NCI-H1105 (cell line): ENCODE measurements at places on chromosomes 11 and 22.

GRCh38 chr11:109039611-109040010 is 374.7 kb downstream of the DDX10 start:
- no peak for DNase-seq

GRCh38 chr11:62463121-62463542 is 44.3 kb downstream of the SCGB1A1 start:
- DNase-seq, result no peak

- no peak for DNase-seq
These were observed 24.6 kb upstream of the MYEOV start for GRCh38 chr11:69269388-69269787.

DNA sequence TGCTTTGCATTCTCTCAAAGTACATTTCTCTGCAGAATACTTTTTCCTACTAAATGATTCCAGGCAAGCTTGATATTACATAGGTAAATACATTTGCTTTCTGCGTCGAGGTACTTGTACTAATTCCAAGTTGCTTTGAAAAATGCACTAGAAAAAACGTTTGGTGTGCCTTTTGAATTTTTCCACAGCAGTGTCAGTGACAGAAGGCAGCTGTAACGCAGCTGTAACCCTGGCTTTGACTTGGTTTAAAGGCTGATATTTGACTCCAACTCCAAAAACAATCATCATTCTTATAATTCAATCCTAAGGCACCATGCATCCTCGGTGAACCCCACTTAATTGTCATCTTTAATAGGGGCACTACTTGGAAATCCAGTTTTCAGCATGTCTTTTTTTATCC is 125.0 kb downstream of the MAML2 start:
- no peak for DNase-seq

- DNase-seq, result no peak
These were observed 5.2 kb downstream of the DDB1 start for GRCh38 chr11:61327669-61328071.

- no peak for DNase-seq
These were observed 662.5 kb upstream of the TENM4 start for GRCh38 chr11:80103142-80103859.

DNA sequence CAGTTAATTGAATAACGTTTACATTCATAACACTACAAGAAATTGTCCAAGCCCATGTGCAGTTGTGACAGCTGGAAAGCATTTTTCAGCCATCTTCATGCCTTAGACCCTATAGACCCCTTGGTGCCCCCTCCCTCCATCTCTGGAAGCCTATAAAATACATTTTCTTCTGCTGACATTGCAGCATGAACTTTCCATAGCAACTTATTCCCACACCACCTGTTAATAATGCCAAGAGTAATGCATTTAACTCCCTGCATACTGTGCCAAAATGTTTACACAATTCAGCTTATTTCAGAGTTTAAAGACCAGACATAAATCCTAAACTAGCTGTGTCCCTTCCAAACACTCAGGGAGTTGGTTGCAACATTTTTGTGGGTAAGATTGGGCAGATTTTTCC is 143.0 kb upstream of the ARHGAP20 start:
- DNase-seq, result no peak

DNA sequence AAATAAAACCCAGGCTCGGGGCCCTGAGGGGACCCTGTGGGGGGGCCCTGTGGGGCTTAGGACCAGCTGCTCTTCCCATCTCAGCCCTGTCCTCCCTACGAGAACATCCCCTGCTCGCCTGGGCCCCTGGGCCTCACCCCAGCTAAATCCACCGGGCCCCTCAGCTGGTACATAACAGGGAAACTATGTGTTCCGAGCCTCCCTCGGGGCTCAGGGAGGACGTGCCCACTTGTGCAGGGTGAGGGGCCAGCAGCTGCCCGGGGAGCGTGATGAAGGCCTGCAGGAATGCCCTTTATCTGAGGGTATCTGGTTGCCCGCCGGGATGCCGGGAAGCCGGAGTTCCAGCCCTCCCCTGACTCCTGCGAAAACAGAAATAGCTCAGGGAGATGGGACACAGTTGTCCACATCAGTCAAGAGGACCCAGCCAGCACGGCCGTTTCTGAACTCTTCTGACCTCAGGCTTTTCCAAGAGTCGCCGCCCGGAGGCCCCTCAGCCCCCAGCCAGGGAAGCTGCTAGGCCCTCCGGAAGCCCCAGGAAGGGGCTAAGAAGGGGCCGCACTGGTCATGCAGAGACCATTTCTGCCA is 20.6 kb downstream of the MRPL23 start:
- DNase-seq, result no peak

GRCh38 chr22:47750086-47750485 is 987.6 kb downstream of the TBC1D22A start:
- no peak for DNase-seq
